ENCODE measurements at places on chromosomes 16 and 17.

GRCh38 chr16:49348408-49349176 is 25.0 kb upstream of the C16orf78 start:
- no peak for DNase-seq

GRCh38 chr16:48561960-48562393 is 48.0 kb downstream of the N4BP1 start:
- no peak for DNase-seq

DNA sequence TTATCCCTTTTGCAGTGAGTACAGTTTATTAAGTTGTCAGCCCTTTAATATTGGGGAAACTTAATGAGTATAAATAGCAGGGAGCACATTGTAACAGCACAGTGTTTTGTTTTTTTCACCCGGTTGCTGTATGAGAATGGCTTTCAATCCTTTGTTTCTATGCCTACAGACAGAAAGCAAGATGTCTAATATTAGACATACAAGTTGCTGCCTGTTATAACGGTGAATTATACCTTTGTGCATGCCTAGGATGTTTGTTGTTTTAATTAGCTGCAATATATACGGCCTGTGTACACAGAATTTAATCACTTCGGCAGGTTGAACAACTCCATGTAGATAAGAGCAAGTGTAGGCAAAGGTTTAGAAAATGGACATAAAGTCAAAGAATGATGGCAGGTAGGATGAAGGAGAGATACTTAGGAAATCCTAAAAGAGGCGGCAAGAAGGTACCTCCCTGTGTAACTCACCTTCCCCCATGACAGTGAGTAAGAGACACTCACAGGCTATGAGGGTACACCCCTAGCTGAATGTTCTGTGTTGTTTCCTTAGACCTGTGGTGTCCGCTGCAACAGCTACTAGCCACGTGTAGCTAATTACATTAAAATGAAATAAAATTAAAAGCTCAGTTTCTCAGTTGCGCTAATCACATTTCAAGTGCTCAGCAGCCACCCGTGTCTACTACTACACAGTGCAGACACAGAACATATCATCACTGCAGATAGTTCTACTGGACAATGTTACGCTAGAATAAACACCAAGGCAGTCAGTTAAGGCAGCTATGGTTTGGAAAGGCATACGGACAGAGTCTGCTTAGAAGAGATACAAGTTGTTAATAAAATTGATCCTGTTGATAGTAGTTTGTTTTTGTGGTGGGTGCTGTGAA is 10.9 kb downstream of the SLC7A6OS start:
- no peak for DNase-seq

DNA sequence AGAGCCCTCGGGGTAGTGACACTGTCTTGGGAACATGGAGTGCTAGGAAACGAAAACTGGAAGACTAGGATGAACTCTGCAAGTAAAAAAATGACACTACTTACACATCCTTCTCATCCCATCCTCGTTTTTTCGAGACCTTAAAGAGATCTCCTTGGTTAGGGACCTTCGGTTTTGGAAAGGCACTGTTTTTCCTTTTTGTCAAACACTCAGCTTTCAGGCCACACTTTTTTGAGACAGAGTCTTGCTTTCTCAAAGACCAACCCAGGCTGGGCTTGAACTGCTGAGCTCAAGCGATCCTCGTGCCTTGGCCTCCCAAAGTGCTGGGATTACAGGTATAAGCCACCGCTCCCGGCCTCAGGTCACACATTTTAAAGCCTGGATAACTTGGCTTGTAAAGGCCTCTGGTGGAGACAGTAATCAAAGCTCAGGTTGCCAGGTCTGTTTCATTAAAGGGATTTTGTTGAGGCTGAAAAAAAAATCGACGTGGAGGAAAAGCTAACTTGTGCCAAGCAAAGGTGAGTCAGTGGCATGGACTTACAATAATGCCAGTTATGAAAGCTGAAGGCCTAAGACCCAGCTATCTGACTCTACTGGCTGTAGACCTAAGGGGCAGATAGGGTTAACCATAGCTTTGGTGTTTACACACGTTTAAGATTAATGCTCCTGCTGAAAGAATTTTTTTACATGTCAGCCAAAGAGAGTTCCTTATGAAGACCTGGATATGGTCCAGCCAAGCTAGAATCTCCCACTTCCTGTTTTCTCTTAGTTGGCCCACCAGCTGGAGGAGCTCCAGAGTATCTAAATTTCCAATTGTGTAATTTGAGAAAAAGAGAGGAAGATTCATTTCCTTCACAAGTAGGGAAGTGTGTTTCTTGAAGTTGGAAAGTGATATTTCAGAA is 823 bp downstream of the NBR1 start:
- no peak for DNase-seq

GRCh38 chr17:74403512-74404137 is 28.3 kb upstream of the GPRC5C start:
- DNase-seq, result no peak

GRCh38 chr17:13560935-13561334 is 40.8 kb downstream of the HS3ST3A1 start:
- DNase-seq, result no peak

- DNase-seq, result peak; percentile 25
Observed at GRCh38 chr16:80924372-80924978, 82.2 kb downstream of the CMC2 start.

GRCh38 chr17:27495460-27495859 is 39.2 kb downstream of the KSR1 start:
- no peak for DNase-seq

DNA sequence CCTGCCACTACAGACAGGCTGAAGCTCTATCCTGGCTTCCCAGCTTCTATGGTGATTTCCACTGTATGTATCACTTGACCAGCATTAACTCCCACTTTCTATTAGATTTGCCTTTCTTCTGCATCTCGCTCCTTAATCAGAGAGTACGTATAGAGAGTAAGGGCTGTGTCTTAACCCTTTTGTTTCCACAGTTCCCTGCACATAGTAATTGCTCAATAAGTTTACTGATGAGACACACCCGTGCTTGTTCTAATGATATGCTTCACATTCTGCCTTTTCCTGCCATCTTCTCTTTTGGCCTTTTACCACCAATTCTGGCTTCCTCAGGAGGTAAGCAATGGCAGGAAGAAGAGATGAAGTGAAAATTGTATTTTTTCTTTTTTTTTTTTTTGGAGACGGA is 20.6 kb upstream of the USP36 start:
- DNase-seq, result no peak

DNA sequence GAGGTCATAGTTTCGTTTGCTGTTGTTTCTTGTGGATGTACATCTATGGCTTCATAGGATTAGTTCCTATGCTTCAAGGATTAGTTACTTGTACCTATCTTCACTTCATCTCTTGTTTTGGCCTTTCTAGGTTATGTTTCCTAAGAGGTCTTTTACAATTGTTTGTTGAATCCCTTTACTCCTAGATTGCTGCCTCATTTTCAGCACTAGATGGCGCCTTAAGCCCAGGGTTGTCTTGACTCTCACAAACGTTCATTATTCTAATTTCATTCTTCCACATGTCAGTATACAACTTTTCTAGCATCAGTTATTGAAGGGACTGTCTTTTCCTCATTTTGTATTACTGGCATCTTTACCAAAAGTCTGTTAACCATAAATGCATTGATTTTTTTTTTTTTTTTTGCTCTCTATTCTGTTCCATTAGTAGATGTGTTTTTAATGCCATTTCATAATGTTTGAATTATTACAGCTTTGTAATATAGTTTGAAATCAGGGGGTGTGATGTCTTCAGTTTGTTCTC is 45.0 kb upstream of the NACA2 start:
- peak; percentile 7 for DNase-seq

GRCh38 chr17:45119964-45120363 is 12.4 kb downstream of the PLCD3 start:
- DNase-seq, result no peak

DNA sequence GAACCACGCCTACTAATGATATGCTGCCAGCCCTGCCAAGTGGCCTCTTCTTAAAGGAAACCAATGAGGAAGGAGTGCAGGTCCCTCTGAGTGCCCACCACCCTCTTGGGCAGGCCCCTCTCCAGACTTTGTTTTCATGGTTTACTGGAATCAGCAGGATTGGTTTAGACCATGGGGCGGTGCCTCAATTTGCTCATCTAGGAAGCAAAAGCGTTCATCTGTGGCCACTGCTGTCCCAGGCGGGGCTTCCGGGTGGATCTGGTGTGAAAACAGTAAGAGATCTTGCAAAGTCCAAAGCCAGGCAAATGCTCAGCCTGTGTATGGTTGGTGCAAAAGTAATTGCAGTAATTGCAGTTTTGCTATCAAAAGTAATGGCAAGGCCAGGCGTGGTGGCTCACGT is 71.3 kb downstream of the AMFR start:
- no peak for DNase-seq

DNA sequence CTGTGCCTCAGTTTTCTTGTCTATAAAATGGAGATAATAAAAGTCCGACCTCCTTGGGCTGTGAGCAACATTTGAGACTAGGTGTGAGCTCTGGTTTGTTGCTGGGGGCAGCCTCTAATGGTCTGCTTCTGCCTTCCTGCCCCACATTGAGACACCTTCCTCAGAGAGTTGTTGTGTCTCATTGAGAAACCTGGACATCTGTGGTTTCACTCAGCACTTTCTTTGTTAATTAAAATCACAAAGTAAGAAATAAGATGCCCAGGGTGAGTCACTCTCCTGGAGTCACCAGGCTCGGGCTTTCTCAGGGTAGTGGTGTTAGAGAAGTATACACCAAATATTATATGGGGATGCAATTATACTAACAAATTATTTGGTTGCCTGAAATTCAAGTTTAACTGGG is 389.2 kb upstream of the SALL1 start:
- DNase-seq, result no peak

DNA sequence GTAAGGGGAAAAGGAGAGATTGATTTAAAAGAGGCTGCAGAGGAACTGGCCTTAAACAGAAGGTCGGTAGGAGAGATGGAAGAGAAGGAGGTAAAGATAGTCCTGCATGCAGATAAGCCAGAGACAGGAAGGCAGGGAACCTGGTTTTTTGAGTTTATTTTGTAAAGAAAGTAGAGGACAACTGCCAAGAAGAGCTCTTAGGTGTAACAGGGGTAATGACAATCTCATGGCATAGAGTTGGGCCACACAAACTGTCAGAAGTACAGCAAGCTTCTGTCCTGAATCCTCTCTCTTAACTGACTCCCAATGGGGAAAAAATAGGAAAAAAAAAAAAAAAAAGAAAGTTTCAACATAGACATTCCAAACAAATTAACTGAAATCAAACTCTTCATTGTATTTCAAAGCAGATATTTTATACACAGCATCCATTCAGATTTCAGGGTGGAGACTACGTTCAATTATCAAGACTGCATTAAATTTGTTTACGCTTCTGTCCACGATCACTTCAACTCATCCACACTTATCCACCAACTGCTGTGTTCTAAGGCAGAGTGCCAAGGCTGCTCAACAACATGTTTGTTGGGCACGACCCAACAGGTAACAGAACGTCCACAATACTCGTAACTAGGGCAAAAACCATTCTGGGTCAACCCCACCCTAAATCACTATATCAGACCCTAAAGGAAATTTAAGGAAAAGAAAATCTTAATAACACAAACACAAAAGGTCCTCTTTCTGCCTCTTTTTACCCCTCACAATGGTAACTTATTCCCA is 34.9 kb downstream of the USP31 start:
- no peak for DNase-seq

GRCh38 chr17:28712032-28712704 is 480 bp upstream of the PROCA1 start:
- DNase-seq, result no peak

- no peak for DNase-seq
Observed at GRCh38 chr17:1541367-1541904, 21.2 kb downstream of the PITPNA start.

DNA sequence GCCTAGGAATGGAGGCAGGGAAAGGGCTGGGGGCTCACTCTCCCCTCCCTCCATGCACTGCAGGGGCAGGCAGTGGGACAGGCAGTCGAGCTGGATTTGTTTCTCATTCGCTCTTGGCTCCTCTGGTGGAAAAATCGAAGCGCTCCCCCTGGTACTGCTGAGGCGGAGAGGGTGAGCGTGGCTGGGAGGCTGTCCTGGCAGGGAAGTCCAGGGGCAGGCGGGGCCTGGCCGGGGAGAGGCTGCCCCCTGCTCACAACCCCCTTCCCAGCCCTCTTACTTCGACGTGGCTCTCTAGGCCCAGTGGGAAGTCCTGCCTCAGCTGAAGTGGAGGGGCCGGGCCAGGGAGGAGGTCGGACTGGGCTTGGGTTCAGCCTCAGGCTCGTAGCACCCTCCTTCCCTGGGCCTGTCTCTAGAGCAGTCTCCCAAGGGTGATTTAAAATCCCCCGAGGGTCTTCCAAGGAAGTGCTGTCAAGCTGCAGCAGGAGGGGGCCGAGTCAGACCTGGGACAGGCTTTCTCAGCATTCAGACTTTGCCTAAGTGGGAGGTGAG is 16.5 kb upstream of the TMEM92 start:
- no peak for DNase-seq

DNA sequence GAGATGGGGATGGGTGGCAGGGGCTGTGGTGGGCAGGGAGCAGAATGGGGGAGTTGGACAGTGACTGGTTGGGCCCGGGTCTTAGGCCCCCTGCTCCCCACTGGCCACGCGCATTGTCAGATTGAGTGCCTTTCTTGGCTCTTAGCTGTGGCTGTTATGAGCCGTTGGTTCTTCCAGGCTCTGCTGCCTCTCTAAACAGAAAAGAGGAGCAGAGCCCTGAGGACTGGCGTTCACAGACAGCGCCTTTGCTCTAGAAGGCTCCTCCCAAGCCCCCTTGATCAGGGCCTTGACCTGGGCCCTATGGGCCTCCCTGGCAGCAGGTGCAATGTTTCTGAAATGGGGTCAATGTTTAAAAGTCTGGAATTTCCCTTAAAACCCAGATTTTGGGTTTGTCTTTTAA is 14.8 kb upstream of the NUDT16L1 start:
- DNase-seq, result no peak

- DNase-seq, result no peak
Observed at GRCh38 chr17:82849076-82849945, 9.5 kb upstream of the ZNF750 start.

DNA sequence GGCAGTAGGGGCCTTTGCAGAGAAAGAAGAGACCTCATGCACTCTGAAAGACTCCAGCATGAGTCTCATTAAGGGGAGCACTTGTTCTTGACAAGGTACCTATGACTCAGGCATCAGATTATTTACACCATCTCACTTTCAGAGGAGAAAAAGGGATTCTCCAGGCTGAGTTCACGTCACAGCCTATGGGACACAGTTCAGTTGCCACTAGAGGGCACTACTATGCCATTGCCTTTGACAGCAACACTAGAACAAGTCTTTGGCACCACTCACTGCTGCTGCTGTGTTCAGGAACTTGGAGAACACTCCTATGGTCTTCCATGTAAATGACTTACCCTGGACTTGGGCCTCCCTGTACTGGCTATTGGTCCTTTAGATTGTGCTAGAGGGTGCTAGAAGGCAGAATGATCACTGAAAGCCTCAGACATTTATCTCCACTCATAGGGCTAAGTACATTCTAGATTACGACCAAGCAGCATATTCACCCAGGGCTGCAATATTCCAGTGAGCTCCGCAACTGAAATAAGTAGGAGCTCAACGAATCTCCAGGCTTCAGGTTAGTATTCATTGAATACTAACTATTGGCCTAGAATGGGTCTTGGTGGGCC is 225.1 kb upstream of the CA10 start:
- no peak for DNase-seq

GRCh38 chr16:30142672-30143346 is 19.8 kb upstream of the MAPK3 start:
- no peak for DNase-seq
